Hepatic stellate cell (primary cell): ENCODE measurements at places on chromosomes 1 and 21.

- DNase-seq, result no peak
Observed at GRCh38 chr1:170176772-170177171, 31.0 kb downstream of the NTMT2 start.

DNA sequence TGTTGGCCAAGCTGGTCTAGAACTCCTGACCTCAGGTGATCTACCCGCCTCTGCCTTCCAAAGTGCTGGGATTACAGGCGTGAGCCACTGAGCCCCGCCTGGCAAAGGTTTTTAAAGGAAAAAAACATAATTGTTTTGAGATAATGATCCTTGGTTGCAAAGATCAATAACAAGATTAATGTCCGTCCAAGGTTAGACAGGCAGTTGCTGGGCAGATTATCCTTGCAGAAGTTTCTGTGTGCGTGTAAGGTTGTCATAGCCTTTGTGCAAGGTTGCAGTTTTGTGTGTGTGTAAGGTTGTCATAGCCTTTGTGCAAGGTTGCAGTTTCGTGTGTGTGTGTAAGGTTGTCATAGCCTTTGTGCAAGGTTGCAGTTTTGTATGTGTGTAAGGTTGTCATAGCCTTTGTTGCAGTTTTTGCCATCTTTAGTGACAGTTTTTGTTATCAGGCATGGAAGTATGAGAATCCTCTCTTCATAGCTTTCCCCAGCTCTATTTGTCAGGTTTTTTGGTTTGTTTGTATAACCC is 3.6 kb downstream of the YBEY start:
- DNase-seq, result no peak

- no peak for DNase-seq
Observed at GRCh38 chr1:77541162-77541545, 141.3 kb downstream of the ZZZ3 start.

GRCh38 chr1:42768172-42768571 is 1.1 kb downstream of the C1orf50 start:
- no peak for DNase-seq

DNA sequence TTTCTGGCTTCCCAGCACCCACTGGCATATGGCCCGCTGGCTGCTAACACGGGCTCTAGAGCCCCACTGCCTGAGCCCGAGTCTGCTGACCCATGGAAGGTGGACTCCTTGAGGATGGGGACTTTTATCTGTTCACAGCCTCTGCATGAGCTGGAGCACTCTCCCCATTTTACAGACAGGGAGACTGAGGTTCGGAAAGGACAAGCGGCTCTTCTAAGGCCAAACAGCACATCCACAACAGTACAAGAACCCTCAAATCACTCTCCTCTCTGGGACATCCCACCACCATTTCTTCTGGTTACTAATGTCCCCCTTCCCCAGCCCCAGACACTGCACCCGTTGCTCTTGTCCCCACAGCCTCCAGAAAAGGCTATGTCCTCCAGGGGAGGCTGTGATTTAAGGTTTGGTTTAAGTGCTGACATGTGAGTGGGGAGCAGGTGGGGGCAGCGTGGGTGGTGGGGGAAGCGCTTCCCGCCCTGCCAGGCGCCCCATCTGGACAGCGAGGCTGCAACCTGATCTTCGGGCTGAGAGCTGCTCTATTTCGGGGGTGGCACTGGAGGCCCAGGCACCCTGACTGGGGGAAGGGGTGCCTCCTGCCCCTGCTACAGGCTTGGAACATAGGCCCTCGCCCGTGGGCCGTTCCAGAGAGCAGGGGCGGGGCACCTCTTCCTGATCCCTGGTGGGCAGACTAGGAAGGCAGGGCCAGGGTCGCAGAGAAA is 104.8 kb upstream of the WNT4 start:
- no peak for DNase-seq

- no peak for DNase-seq
Observed at GRCh38 chr1:78464449-78464891, 26.3 kb upstream of the PTGFR start.

DNA sequence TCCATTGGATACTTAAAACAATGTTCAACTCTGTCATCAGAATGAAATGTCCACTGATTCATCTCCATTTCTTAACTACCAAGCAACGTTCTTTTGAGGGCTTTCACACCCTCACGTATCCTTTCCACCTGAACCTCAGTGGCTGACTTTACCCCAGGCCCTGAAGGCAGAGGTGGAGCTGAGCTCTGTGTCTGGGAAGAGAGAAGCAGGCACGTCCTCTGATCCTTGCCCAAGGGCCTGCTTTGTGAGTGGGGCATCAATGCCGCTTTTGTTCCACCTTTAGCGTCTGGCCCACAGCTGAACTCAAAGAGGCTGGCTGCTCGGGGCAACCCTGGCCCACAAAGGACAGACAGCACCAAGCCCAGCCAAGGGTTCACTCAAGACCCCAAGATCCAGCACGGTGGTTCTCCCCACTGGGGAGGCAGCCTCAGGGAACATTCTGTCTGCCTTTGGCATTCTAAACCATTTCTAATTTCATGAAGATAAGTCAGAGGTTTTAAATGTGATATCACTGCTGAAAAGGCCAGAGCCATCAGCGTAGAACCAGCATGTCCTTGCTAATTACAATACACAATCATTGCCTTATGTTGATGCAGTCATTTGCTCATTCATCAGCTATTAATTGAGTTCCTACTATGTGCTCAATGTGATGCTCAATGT is 126.0 kb upstream of the UBE2U start:
- DNase-seq, result no peak

- DNase-seq, result peak; percentile 88
Observed at GRCh38 chr1:36136535-36136934, 11.5 kb upstream of the COL8A2 start.

DNA sequence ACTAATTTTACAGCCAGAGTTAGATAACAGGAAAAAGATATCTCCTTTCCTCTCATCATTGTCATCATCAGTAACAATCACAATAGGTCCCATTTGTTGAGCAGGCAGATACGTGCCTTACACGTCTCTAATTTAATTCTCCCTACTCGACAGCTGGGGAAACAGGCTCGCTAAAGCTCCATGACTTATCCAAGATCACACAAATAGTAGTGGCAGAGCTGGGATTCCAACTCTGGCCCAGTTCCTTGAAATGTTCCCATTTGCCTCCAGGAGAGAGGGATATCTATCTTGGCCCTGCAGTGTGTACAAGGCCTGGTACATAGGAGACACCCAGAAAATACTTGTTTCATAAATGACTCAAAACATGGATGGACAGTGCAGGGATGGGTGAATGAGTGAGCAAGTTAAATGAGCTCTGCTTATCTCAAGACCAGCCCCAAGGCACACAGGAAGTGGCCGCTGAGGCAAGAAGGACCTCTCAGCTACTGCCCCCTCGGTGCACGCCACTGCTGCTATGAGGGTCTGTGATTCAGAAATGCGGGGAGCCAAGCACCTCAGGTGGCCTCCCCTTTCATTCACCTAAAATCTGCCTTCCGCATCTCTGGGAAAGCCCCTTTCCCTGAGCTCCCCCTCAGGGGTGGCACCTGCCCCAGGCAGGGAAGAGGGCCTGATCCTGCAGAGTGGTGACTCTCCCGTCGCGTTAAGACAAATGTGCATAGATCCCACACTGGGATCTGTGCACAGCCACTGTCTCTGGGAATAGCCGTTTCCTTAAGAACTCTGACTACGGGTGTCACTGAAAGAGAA is 3.6 kb downstream of the KCNN3 start:
- DNase-seq, result no peak

GRCh38 chr21:25366116-25366515 is 241.2 kb downstream of the MRPL39 start:
- DNase-seq, result no peak

GRCh38 chr1:230425252-230426091 is 660 bp downstream of the PGBD5 start:
- no peak for DNase-seq

DNA sequence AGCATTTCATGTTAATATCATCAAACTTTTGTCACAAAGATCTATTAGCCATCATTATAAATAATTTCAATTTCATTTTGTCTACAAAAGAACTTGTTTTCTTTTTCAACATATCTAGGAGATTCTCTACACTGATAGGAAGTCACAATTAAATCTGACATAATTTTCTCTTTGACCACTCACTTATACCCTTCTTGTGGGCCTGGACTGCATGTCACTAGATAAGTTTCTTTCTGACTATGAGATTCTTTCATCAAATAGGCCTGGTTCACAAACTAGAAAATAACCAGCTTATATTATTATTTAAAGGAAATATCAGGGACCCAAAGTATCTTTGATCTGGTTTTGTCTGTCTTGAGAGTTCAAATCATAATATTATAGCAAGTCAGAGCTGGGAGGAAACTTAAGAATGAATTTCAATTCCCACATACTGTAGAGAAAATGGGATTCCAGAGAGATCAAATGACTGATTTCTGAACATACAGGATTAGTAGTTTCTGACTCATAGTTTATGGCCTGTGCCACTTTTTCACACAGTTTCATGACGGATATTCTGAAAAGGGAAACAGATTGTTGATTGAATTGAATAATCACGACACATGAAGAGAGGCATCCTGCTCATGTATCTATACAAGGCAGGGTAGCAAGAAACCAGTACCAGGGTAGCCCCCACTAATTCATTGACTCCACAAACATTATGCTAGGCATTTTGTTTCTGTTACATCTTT is 355.8 kb downstream of the GPATCH2 start:
- peak; percentile 4 for DNase-seq

GRCh38 chr1:210272666-210273065 is 40.1 kb downstream of the SERTAD4 start:
- no peak for DNase-seq

GRCh38 chr1:30191154-30191702 is 532.2 kb downstream of the MATN1 start:
- DNase-seq, result peak; percentile 17

- DNase-seq, result no peak
Observed at GRCh38 chr1:92587445-92587844, 100.7 kb upstream of the GFI1 start.
